Calu3 (cell line): ENCODE measurements at places on chromosomes 3 and 15.

DNA sequence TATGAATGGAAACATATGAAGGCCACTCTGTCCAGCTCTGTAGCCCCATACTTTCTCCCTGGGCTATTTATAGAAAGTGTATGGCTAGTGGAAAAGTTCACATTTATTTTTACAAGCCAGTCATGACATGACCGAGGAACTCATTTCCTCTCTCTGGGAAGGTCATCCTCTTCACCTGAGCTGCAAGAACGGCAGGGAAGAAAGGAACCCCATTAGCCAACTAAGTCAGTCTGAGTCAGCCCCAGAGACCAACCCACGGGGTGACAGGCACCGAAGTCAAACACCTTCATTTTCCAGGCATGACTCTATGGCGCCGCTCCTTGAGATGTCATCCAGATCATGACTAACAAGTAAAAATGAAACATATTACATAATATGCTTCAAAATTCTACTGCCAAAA lies 4.8 kb downstream of the PAQR9 start:
- DNase-seq, result peak; percentile 74

GRCh38 chr15:78951841-78952238 lies 7.0 kb upstream of the CTSH start:
- peak; percentile 64 for DNase-seq

- no peak for DNase-seq
Measured at GRCh38 chr15:44719293-44719999, 8.1 kb downstream of the B2M start.

GRCh38 chr15:60548101-60548500 lies 69.2 kb upstream of the ICE2 start:
- DNase-seq, result no peak

DNA sequence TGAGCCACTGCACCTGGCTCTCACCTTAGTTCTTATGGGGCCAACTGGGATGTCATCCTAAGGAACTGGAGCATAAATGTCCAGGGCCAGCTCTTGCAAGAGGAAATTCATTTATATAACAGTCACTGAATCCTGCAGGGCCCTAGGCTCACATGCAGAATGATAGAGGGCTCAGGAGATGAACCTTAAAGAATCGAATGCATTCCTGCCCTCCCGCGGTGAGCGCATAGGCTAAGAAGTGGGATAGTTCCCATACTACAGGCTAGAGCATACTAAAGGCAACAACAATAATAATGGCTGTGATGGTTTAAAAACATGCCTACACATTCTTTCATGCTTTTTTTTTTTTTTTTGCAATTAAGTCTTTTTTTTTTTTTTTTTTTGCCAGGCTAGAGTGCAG lies 17.1 kb upstream of the CSRNP1 start:
- DNase-seq, result no peak

GRCh38 chr3:18780959-18781358 lies 355.8 kb upstream of the SATB1 start:
- no peak for DNase-seq

GRCh38 chr3:63800097-63800496 lies 19.0 kb upstream of the C3orf49 start:
- no peak for DNase-seq

GRCh38 chr3:130795396-130795795 lies 48.8 kb upstream of the PIK3R4 start:
- DNase-seq, result no peak

GRCh38 chr3:32254268-32254667 lies 15.8 kb downstream of the CMTM8 start:
- no peak for DNase-seq

DNA sequence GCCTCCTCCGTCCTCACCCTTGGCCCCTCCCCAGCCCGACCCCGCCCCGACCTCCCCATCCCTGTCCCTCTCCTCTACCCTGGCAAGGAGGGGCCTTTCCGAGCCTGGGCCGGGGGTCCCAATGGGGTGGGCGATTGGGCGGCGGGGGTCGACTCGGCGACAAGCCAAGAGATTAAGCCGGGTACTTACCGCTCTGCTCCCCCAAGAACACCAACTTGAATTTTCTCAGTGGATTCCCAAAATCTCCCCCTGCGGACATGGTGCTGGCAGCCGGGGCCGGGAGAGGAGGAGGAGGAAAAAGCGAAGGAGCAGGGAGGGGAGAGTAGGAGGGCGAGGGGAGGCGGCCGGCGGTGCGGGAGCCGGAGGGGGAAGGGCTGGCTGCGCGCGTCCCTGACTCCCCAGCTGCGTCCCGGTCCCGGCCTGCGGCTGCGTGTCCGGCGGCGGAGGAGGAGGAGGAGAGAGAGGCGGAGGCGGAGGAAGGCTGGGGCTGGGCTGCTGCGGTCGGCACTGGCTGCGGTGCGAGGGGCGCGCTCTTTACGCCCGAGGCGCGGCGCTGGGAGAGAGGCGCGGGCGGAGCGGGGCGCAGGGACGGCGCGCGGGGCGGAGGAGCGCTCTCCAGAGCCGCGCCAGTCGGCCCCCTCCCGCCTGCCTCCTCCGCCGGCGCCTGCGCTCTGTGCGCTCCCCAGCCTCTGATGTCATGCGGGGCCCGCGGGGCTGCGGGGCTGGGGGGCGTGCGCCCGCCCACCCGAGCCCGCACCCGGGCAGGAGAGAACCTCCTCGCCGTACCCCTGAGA lies at the start of gene RAB6B:
Gene RAB6B (minus strand): TSS at position 675 of the 794 bp plus-strand sequence. CDS start 416 bp downstream, at position 259.
- peak; percentile 57 for DNase-seq

GRCh38 chr3:56443372-56443771 lies 24.9 kb downstream of the ERC2 start:
- no peak for DNase-seq

DNA sequence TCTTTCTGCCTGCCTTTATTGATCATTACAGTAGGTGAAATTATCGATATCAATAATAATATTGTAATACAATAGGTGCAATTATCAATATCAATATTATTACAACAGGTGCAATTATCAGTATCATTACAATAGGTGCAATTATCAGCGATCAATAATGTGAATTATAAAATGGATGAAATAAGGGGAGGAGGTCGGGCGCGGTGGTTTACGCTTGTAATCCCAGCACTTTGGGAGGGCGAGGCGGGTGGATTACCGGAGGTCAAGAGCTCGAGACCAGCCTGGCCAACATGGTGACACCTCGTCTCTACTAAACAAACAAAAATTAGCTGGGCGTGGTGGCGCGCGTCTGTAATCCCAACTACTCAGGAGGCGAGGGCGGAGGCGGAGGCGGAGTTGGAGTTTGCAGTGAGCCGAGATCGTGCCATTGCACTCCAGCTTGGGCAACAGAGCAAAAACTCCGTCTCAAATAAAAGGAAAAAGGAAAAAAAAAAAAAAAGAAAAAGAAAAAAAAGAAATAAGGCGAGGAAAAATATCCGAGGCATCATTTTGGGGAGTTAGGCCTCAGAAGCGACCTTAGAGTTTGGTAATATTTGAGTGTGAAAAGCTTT lies 611 bp upstream of the BNIP2 start:
- DNase-seq, result peak; percentile 85

- no peak for DNase-seq
Measured at GRCh38 chr15:35936284-35936683, 390.3 kb upstream of the DPH6 start.

DNA sequence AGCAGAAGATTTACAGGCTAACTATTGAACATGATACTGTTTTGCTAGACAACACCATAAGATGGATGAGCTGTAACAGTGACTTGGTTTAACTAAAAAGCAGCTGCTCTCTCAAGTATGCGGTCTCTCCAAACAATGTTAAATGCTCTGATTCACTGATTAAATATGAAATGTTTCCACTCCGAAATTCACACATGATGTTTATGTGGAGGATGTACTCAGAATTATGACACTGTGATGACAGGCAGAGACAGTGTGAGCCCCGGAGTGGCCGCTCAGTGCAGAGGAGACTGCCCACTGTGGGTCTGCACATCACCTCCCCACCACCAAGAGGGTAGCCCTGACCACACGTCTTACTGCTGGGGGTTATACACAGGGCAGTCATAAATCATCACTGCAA lies 83.9 kb upstream of the MEX3B start:
- DNase-seq, result no peak

DNA sequence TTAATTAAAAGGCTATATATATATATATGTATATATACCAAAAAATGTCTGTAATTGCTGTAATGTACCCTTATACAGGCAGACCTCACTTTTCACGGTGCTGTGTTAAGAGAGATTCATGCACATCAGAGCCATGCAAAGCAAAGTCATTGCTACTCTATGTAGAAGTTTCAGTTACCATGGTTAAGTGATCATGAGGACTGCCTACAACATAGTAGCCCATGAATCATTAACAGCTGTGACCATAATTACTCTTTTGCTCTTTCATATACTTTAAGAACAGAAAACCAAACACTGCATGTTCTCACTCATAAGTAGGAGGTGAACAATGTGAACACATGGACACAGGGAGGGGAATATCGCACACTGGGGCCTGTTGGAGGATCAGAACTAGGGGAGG lies 225.3 kb upstream of the EPHA3 start:
- no peak for DNase-seq

DNA sequence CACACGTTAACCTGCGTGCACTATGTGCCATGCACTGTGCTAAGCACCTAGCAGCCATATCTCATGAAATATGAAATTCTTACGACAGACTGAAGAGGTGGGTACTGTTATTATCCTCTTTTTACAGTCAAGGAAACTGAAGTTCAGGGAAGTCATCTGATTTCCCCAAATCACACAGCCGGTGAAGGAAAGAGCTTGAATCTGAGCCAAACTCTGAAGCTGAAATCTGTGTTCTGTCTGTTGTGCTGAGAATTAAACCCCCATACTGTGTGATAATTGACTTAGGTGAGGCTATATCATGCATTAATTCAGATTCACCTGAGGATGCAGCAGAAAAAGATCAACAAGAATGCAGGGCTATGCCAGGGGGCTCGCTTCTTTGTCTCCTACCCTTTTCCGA lies 475 bp downstream of the FAM107A start:
- DNase-seq, result no peak
